ENCODE measurements at places on chromosomes 2 and 18.

GRCh38 chr2:159454185-159454584 is 162.2 kb downstream of the BAZ2B start:
- no peak for DNase-seq

DNA sequence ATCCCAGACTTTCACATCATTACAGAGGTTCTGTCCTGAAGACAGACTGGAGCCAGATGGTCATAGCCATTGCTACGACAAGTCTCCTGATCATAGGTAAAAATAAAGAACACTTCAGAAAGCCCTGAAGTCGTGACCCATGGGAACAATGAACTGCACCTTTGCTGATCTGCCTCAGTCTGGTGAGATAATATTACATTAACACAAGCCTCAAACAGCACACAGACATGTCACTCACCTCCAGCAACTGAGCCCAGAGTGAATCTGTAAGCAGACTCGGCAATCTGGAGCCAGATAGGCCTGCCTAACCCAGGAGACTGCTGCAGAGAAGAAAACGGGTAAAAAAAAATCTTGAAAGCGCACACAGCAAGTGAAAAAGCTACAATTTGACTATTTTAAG is 79.2 kb downstream of the SLC25A12 start:
- DNase-seq: no peak

- no peak for DNase-seq
Observed at GRCh38 chr2:126883666-126884040, 15.0 kb upstream of the TEX51 start.

- DNase-seq: no peak
Observed at GRCh38 chr2:155867564-155867963, 465.0 kb downstream of the NR4A2 start.

DNA sequence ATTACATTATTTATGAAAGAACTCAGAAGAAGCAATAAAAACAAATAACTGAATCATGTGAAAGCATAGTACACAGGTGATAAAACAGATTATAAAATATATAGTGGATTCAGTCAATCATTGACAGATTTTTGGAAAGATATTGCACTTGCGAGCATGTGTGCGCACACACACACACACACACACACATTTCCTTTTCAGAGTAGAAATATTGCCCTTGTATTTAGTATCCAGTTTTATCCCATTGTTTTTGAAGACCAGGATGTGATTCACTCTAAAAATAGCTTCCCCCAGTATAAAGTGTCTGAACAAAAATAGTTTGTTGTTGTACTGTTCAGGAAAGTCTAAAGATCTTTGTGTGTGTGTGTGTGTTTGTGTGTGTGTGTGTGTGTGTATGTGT is 145.5 kb downstream of the CALCRL start:
- DNase-seq: no peak

DNA sequence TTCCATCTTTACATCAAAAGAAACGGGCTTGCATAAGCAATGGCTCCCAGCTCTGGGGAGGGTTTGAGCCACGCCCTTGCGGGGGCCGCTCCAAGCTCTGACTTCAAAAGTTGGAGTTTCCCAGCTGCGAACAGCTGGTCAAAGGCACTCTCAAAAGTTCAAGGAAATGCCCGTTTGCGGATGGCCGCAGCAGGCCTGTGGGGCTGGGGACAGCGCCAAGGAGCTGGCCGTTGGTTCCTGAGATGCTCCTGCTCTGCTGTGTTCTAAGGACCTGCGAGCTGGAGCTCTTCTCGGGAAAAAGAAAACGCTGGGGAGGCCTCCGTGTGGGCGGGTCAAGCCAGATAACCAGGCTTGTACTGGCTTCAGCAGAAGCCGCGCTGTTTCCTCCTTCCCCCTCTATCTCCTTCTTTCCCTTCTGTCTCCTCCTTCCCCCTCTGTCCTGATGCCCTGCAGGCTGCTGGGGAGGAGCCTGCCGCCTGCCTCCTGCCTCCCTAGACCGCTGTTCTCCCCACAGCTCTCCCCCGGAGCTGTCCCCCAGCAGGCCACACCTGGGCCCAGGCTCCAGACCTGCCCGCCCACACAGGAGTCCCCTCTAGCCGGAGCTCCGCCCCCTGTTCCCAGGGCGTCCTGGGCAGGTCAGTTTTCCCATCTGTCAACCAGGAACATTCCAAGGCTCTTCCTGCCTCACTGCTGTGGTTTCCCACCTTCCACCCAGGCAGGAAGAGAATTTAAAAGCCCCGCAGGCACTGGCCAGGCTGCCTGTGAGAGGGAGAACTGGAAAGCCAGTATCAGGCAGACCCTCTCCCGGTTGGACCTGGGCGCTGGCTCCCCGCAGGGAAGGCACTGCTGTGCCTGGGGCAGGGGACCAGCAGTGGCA is 14.1 kb downstream of the KLF11 start:
- no peak for DNase-seq

DNA sequence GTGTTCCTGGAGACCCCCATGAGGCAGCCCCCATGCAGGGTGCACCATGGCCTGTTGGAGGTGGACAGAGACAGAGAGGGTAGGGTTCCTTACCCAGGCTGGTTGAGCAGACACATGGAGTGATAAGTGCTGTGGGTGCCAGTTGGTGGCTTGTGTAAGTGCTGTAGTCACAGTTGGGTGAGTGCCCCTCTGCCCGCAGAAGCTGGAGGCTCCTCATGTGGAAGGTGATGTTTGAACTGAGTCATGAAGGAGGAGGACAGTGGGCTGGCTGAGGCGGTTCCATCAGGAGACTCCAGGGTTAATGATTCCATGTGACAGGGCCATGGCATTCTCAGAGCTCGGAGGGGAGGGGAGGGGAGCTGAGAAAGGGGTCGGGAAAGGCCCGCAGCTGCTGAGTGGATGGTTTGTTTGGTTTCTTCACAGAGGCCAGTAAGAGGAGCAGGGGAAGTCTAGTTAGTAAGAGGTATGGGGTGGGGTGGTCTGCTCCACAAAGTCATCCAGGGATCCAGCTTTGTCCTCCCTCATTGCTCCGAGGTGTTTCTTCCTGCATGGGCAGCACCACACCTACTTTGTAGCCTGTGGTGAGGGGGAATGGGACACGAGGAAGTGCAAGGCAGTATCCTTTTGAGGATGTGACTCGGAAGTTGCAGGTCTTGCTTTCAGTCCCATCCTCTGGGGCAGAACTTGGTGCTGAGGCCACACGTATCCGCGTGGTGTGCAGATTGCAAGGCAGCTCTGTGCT is 13.6 kb downstream of the IMPA2 start:
- DNase-seq: no peak

DNA sequence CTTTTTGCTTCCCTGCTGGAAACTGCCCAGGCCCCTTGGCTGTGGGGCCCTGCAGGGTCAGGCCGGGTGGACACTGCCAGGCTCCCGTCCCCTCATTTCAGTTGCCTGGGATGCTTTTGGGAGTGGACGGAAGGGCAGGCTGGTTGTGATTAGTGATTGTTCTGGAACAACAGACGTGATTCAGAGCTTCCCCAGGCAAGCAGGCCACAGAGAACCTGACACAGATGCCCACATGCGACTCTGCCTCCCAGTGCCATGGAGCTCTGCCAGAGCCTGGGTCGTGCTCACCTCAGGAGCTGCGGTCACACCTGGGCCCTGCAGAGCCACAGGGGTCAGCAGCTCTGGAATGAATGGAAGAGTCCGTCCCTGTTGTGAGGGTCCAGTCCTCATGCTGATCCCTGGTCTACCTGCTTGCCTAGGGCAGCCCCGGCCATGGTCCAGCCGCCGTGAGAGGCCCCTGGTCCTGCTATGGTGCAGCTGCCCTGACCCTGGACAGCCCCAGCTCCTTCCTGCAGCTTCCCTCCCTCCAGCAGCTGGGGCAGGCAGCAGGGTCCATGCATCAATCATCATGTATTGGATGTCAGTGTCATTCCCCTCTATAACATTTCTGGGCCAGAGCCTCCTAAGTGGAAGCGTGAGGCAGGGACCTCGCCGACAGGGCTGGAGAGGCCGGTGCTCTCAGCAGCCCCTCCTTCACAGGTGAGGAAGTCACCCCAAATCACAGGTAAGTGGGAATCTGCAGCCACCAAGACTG is 518.6 kb upstream of the MYT1L start:
- DNase-seq: no peak

DNA sequence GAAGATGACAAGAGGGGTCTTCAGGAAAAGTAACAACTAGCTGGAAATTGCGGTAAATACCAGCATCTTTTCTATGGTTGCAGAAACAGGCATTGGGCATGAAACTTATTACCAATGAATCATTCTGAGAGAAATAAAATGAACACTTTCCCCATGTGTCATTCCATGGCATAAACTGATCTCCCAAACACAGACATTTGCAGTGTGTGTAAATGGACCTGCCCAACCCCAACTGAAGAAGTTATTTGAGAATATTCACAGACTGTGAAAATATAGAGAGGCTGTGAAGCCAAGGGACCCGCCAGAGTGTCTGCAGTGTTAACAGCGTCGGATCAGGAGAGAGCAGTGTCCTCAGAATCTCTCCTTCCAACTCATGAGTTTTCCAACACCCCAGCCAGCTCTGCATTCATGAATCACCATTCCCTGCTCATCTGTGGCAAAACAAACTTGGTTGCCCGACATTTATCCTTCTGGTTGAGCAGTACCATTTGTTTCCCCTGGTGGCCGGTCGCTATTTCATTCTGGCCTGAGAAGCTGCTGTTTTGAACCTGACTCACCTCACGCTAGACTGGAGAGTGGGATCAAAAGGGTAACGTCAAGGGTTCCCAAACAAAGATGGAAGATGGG is 238.4 kb downstream of the PID1 start:
- DNase-seq: no peak

DNA sequence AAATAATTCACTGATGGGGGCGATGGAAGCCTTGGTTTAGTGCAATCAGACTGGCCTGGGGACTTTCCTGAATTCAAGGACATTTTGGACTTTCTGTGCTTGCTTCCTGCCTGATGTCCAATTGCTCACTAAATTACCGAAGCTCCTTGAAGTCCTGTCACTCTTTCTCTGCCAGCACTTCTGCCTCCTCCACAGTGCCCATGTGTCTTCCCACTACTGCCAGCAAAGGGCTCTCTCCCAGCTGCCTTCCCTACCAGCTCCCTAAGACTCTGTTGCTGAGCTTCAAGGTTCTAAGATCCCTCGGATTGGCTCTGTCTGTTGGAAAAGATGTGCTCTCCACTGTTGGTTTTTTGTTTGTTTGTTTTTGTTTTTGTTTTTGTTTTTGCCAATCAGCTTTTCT is 158.1 kb downstream of the MTCL1 start:
- no peak for DNase-seq

- no peak for DNase-seq
Observed at GRCh38 chr2:100060875-100061274, 81.5 kb downstream of the AFF3 start.

DNA sequence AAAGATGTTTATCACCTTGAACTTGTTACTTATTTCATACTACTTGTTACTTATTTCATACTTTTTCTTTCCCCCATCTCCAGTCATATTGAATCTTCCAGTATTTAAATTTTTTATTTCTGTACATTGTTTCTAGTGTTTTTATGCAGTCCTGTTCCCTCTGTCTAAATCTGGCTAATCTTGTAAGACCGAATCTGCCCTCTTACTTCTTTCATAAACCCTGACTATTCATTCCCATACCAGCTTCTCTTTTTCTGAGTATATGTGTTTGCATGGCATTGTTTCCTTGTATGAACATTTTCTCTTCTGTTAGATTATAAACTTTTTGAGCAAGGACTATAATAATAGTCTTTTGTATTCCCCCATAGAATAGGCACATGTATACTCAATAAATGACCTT is 131.7 kb downstream of the TAF4B start:
- DNase-seq: no peak

- no peak for DNase-seq
Observed at GRCh38 chr2:214934006-214934405, 124.5 kb upstream of the BARD1 start.

GRCh38 chr2:215447056-215447455 is 11.2 kb upstream of the FN1 start:
- no peak for DNase-seq

DNA sequence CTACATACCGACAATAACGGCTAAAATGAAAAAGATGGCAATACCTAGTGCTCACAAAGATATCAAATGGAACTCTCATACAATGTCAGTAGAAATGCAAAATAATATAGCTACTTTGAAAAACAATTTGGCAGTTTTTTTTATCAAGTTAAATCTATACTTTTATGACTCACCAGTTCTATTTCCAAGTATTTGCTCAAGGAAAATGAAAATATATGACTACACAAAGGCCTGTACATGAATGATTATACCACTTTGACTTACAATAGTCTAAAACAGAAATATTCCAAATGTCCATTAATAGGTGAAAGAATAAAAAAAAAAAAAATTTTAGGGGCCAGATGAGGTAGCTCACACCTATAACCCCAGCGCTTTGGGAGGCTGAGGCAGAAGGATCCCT is 219.8 kb downstream of the ZRANB3 start:
- DNase-seq: no peak

- DNase-seq: no peak
Observed at GRCh38 chr2:42652086-42652485, 83.7 kb downstream of the MTA3 start.

DNA sequence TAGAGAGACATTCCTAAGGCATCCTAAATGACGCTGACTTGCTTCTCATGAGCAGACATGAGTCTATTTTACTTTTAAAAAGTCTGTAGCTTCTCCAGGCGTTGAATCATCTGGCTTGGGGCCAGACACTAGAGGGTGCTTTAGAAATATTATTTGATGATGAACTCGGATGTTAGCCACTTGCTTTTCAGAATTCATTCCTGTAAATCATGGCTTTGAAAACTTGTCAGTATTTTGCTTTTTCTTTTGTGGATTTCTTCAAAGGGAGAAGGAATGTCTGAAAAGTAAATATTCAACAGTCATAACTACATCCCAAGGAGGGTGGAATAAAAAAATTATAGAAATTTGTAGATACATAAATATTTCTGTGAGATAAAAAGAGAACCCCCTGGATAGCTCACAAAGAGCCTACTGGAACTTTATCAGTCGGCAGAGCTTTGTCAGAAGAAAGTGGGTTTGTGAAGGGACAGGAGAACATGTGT is 370.8 kb downstream of the OSR1 start:
- DNase-seq: no peak

GRCh38 chr18:46771141-46771540 is 14.3 kb upstream of the ST8SIA5 start:
- DNase-seq: no peak

DNA sequence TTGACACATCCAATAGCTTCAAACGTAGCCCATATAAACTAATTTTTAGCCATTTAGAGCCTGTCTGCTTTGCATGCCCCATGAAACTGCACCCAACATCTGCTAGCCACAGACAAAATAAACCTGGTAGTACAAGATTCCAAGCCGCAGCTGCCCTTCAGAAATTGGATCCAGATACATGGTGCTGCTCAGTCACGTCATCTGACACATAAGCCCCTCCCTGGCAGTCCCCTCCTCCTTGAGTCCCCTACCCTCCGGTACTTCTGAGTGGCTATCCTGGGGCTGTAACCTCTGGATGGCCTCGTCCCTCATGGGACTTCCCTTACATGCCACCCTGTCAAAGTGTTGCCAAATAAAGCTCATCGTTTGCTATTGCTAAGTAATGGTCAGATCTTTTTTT is 33.8 kb downstream of the PROC start:
- DNase-seq: no peak

GRCh38 chr2:214077727-214078126 is 333.1 kb upstream of the VWC2L start:
- DNase-seq: no peak

GRCh38 chr2:44358503-44358902 is 2.8 kb downstream of the PREPL start:
- DNase-seq: peak; percentile 27

Measured in activated T-cell treated with anti-CD3 and anti-CD28 coated beads, Interleukin-2, amount 50 U/mL, for 4 hours (primary cell).